ENCODE measurements at places on chromosomes 7 and 10.

DNA sequence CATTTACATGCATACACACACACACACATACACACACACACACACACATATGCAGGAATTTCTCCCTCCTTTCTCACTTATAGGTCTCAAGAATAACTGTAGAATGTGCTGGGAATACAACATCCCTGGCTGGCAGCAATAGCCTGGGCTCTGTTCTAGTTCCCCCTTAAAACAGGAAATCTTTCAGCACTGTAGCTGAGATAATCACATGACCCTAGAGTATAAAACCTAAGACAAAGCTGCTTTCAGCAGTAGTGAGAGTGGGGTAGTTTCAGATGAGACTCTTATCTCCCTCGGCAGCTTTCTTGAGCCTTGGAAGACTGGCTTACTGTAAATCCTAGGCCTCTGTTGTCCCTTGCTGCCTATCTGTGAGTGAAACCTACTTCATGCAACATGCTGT, 137.4 kb upstream of the AKR1E2 start:
- no peak for DNase-seq

GRCh38 chr10:132054564-132054963, 11.2 kb upstream of the JAKMIP3 start:
- DNase-seq = no peak

- no peak for DNase-seq
Observed at GRCh38 chr10:43595739-43596298, 10.4 kb upstream of the ZNF485 start.

DNA sequence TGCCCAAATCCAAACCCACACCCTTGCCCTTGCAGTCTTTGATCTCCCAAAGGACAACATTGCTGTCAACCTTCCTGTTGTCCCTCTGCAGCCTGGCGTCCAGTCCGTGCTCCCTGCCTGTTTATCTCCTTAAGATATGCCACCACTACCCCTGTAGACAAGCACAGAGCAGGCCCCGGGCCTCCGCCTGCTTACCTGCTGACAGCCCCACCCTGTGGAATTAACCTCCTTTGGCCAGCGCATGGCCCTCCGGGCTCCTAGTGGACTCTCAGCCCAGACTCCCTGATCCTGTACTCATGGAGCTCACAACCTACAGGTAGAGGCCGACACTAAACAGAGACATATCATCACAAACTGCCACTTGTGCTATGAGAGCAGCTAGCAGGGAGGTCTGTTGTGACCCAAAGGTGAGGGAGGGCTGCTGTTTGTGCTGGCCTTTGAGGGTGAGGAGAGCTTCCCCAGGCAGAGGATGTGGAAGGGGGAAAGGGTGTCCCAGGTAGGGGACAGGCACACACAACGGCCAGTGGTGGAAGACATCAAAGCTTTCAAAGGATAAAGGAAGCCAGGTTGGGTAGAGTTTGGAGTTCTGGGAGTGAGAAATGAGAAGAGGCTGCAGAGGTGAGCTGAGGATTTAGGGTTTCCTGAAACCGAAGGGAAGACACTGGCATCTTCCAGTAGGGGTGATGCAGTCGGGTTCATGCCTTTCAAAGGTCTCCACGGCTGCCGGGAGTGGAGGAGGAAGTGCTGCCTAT, 174.5 kb upstream of the ZMIZ1 start:
- no peak for DNase-seq

- DNase-seq = no peak
Observed at GRCh38 chr7:70838292-70838907, 293.5 kb upstream of the GALNT17 start.

DNA sequence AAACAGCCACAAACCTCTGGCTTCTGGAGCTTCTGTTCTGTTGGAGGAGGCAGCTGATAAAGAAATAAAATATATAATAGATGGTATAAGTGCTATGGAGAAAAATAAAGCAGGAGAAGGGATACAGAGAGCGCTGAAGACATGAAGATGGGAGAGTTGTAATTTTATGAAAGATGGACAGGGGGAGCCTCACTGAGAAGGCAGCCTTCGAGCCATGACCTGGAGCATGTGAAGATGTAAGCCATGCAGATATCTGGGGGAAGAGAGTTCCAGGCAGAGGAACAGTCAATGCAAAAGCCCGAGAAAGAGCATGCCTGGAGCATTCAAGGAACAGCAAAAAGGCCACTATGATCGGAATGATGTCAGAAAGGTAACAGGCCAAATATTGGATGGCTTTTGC, 187.5 kb downstream of the KIAA1217 start:
- no peak for DNase-seq

DNA sequence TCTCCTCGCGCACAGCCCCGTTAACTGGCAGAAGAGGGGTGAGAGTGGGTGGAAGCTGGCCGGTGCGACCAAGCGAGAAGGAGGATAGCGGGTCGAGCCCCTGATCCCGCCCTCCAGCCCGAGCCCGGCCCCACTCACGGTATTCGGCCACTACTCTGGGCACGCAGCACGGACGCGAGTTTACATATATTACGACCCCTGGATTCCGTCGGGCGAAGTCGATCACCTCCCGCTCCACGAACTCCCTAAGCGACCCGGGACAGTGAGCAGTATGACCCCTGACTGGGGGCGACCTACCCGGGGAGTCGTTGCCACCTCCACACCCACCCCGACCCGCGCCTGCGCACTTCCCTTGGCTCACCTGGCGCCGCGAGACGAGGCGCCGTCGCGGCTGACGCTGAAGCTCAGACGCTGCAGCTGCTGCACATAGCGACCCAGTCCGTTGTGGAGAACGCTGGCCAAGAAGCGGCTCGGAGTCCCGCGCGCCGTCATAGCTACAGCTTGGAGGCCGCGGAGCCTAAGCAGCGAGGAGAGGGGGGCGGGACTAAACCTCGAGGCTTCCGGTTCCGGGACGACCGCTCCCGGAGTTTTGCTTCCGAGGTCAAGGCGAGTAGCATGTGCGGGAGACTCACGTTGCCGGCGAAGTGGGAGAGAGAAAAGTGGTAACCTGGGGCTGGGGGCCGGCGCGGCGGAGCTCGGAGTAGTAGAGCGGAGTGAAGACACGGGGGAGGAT, at the start of the genes MRPL43 and TWNK:
Gene MRPL43 (minus strand): TSS at position 546 of the 733 bp plus-strand sequence. CDS start 54 bp downstream, at position 492.
Gene TWNK (plus strand): TSS at position 592 of the 733 bp plus-strand sequence. CDS start 668 bp downstream, outside the sequence.
- peak; percentile 89 for DNase-seq

- no peak for DNase-seq
Observed at GRCh38 chr10:127535802-127536515, 13.2 kb upstream of the NPS start.

- no peak for DNase-seq
Observed at GRCh38 chr7:151905353-151905752, 28.4 kb upstream of the PRKAG2 start.

- DNase-seq = no peak
Observed at GRCh38 chr10:106107706-106108105, 1056.8 kb downstream of the SORCS1 start.

DNA sequence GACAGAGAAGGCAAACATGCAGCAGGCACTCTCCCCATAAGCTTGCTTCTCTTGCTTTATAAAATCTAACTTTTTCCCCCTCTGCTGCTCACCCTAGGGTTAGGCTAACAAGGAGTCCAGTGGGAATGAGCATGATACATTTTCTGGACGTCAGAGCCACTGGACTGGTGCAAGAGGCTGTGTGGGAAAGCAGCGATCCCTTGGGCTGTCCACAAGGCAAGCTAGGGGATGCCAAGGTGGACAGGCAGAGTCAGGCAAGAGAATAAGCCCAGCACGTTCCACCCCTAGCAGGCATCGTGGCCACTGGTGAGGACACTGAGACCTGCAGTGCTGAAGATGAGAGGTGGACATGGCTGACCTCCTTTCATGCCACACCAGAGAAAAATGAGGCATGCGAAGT, 290.9 kb upstream of the ZMIZ1 start:
- no peak for DNase-seq

GRCh38 chr10:71618598-71618997, 101.0 kb downstream of the C10orf105 start:
- no peak for DNase-seq

GRCh38 chr10:132665946-132666704, 119.8 kb downstream of the NKX6-2 start:
- DNase-seq = no peak
